Stimulated activated CD4-positive, alpha-beta T cell treated with anti-CD3 and anti-CD28 coated beads, TNF-alpha, amount 100 ng/mL, for 1 hour (primary cell): ENCODE measurements at places on chromosomes 5 and 9.

DNA sequence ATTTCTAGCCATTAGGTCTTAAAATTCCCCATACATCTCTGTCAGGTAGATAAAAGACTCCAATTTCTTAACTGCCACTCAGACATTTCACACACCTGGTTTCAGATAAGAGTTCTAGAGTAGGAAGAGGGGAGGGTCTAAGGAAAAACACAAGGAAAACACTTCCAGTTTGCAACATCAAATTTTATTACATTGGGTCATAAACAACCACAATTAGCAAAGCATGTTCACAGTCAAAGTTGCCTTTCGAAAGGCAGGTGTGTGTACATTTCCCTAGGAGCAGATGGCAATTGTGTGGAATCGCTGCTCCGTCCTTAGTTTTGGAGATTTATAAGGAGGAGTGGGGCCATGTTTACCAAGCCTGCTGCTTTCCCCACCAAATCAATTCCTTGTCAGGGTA, 120.8 kb downstream of the DMRT2 start:
- no peak for DNase-seq

GRCh38 chr5:100846772-100847171, 56.3 kb downstream of the ST8SIA4 start:
- DNase-seq = no peak

GRCh38 chr5:79529110-79529509, 15.2 kb upstream of the HOMER1 start:
- DNase-seq = no peak

- DNase-seq = no peak
These were observed 30.4 kb downstream of the RAB14 start for GRCh38 chr9:121171236-121171635.
